Activated naive CD4-positive, alpha-beta T cell treated with anti-CD3 and anti-CD28 coated beads, Interleukin-2, amount 50 U/mL, for 72 hours (primary cell): ENCODE measurements at places on chromosomes 1 and 21.

DNA sequence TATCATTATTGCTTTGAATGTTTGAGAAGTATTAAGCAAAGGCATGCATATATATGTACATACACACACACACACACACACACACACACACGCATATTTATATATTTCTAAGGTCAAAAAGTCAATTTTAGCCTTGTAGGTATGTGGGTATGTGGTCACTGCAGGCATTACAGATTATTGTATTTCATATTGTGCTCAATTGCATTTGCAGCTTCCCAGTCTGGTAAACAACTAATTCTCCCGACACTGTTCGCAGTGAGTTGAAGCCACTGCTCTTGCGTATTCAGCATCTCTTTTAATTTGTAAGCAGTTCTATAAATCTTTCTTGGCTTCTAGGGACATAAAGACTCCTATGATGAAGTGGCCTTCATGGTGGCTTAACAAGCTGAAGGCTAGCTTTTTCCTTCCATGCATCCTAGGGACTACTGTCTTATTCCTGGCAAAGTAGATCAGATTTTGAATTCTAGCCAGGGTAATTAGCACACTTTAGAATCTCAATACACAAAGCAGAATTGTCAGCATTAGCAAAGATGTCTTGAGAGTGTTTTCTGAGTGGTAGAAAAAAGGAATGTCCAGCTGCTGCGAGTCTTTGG is 368.6 kb upstream of the NEGR1 start:
- no peak for DNase-seq

GRCh38 chr1:209703834-209704504 is 677 bp upstream of the HSD11B1 start:
- no peak for DNase-seq

DNA sequence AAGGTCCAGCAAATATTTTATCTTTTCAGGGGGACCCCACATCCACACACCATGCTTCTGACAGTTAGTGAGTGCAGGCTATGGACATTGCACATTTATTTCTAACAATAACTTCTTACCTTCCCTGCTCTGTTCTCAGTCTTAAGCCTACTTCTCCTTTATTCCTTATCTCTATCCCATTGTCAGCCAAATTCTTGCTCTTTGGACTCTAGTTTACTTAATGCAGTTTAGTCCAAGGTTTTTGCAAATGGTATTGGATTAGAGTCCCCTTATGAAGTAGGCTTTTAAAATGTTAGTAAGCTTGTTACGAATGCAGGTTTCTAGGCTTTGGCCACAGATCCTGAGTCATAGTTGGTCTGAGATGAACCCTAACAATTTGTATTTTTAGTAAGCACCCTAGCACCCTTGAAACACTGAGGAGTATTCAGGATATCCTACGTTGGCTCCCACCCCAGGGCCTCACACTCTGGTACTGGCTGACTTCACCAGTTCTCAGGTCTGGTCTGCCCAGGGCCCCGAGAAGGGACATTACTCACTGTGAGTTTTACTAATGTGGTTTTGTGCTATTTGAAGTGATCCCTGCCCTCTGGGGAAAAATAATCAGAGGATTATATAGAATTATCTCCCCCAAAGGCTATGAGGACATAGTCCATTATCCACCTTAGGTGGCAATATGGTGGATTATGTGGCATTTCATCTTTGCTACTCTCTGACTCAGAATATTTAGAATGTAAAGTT is 239.5 kb downstream of the TGFB2 start:
- DNase-seq = no peak

DNA sequence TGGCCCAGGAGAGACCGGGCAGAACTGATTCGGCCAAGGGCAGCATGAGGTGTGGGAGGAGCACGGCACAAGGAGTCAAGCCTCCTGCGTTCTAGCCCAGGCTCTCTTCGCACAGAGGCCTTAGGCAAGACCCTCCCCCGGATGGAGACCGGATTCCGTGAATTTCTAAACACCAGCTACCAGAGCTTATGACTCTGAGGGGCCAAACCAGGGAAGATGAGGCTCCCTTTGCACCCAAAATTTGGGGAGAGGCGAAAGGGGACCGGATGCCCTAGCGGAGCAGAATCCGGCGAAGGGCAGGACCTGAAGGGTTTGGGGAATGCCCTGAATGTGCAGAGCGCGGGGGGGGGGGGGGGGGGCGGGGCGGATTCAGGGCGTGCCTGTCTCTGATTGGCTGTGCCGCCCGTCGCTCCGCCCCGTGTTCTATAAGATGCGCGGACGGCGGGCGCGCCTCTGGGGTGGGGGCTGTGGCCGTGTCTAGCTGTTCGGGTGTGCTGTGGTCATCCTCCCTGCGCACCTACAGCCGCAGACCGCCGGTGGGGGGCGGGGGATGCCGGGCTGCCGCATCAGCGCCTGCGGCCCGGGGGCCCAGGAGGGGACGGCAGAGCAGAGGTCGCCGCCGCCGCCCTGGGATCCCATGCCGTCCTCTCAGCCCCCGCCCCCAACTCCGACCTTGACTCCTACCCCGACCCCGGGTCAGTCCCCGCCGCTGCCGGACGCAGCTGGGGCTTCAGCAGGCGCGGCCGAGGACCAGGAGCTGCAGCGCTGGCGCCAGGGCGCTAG is at the start of gene TRNP1:
Gene TRNP1, plus strand, starts transcription at position 456 of the 783 bp plus-strand sequence. Its CDS starts 95 bp downstream, at position 551.
- peak; percentile 60 for DNase-seq

DNA sequence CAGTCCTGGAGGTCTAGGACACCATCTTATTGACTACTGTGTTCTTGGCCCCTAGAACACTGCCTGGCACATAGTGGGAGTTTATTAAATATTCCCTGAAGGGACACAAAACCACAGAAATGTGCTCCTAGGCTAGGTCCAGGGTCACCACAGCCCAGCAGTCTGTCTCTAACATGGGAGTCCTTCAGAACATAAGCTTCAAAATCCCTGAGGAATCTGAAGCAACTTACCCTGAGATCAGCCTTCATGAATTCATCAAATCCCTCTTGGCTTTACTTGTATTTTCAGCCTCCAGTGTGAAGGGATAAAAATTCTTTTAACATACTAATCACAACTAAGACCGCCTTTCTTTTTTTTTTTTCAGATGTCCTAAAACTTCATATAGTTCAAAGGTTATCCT is 32.7 kb upstream of the BCAR3 start:
- DNase-seq = no peak

DNA sequence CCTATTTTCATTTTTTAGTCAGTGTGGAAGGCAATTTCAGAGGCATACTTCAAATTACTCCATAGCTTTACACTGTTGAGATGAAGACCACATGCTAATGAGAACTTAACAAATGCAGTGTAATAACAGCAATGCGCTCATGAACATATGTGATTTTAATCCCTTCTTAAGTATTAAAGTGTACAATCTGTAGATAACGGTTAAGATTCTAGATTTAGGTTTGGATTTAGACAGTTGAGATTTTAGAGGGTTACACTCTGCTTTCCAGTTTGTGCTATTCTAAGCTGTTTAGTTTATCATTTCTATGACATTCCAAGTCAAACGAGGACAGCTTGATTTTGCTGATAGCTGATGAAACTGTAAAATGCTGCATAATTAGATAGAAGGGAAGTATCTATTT is 257.8 kb upstream of the CHRM3 start:
- no peak for DNase-seq

DNA sequence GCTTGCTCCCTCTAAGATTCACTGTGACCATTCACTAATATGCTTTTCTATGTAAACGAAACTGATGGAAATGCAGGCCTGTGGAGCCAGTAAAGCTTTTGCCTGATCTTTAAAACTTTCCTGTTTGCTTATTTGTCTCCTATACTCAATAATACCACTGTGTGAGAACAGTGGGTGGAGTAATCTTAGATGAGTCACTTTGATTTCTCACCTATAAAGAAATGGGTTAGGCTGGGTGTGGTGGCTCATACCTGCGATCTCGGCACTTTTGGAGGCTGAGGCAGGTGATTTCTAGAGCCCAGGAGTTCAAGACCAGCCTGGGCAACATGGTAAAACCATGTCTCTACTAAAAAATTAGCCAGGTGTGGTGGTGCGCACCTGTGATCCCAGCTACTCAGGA is 70.8 kb downstream of the RWDD3 start:
- DNase-seq = no peak

DNA sequence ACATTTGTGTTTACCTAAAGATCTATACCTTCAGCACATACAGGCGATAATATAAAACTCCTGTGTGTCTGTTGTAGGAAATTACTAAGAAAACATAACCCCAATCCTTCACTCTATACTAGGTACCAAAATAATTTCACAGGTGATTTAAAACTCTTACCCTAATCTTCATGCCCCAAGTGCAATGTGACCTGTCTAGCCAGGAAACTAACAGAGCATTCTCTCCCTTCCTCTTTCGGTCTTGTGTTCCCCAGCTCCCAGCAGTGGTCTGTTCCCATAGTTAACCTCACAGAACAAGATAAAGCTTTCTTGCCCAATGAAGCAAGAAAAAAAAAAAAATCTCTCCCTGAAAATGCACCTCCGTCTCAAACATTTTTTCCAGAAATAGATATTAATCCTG is 493.5 kb downstream of the DPYD start:
- no peak for DNase-seq

GRCh38 chr21:17370916-17371315 is 141.9 kb upstream of the CXADR start:
- DNase-seq = no peak

GRCh38 chr1:55040933-55041494 is 1.7 kb downstream of the PCSK9 start:
- no peak for DNase-seq

DNA sequence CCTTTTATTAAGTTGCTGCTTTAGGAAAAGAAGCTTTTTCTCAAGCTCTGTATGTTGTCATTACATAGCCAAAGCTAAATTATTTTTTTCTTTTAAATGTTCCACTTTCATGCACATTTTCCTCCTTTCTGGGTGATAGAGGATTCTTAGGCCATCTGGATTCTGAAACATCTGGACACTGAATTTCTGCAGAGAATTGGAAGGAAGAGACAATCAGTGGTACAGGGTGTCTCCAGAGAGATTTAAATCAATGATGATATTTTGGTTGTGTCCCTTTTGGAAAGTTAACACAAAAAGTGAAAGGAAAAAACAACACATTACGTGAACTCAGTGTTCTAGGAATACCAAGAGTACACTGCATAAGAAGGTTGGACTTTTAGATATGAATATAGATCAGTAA is 211.4 kb upstream of the PKN2 start:
- DNase-seq = no peak

DNA sequence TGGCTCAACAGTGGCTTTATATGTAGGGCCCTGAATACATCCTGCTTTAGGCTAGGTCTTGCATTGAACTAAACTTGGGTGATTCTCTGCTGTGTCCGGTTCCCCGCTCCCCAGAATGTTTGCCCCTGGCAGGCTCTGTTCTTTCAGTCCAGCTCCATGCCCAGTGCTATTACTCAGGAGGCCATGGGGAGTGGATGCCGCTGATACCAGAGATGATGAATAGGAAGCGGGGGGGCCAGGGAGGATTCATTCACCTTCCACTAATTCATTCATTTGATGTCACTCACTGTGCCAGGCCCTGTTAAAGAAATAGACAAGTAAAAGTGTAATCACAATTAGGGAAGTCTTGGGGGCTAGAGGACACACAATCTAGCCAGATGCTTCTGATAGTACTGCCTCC is 83.8 kb downstream of the TMEM53 start:
- no peak for DNase-seq
